ENCODE measurements at places on chromosomes 1 and 21.

- no peak for DNase-seq
Observed at GRCh38 chr21:32245971-32246370, 32.9 kb downstream of the MIS18A start.

- DNase-seq = no peak
Observed at GRCh38 chr1:22228505-22228911, 85.6 kb upstream of the WNT4 start.

GRCh38 chr1:111958075-111958474 is 31.4 kb downstream of the KCND3 start:
- no peak for DNase-seq

DNA sequence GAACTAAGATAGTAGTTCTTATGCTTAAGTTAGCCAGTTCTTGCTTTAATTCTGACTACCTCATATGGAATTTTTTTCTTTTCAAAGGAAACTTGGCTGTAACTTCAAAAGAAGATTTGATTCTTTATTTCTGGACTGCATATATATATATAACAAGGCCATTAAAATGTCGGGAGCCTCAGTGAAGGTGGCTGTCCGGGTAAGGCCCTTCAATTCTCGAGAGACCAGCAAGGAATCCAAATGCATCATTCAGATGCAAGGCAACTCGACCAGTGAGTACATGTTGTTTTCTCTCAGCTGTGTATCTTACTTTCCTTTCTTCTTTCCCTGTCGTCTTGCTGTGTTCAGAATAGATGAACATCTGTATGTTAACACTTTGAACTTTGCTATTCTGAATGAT is 21.8 kb downstream of the KIF1B start:
- DNase-seq = no peak

DNA sequence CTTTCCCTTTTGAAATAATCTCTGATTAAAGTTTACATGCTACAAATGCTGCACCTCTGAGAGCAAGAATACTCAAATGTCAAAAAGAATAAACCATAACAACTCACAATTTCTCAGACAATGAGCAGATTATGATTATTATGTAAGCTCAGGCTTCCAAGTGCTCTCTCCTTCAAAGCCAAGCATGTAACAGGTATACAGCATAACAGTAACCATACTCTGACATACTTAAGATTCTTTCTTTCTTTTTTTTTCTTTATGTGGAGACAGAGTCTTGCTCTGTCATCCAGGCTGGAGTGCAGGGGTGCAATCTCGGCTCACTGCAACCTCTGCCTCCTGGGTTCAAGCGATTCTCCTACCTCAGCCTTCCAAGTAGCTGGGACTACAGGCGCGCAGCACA is 155.4 kb downstream of the EIF4G3 start:
- DNase-seq = no peak

DNA sequence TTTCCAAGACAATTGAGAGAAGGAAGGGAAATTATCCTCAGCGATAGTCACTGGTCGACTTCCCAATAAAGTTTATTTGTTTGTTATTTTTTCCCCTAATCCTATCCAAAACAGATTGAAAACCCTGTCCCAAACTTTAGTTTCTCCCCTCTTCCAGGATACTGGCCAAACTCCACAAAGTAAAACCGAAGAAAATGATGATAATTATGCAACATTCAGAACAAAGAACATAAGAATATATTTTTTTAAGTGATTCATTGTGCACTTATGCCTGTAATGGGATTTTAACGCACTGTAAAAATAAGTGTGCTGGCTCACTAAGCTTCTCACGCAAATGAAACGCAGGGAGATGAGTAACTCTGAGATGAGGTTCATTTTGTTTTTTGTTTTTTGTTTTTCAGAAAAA is 6.0 kb downstream of the GLIS1 start:
- DNase-seq = no peak

DNA sequence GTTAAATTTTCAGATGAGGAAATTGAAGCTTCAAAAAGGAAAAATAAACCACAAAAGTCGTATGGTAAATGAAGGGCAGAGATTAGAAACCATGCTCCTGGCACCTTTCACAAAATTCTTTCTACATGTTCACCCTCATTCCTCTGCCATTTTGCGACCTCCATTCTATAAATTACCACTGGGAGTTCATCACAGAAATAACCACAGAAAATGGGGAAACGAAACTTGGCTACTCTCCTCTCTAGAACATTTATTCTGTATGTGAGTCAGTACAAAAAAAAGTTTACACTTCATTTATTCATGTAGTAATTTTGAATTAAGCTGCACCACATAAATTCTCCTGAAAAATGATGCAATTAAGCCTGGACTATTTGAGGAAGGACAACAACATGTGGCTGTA is 320.9 kb upstream of the C1orf87 start:
- no peak for DNase-seq

DNA sequence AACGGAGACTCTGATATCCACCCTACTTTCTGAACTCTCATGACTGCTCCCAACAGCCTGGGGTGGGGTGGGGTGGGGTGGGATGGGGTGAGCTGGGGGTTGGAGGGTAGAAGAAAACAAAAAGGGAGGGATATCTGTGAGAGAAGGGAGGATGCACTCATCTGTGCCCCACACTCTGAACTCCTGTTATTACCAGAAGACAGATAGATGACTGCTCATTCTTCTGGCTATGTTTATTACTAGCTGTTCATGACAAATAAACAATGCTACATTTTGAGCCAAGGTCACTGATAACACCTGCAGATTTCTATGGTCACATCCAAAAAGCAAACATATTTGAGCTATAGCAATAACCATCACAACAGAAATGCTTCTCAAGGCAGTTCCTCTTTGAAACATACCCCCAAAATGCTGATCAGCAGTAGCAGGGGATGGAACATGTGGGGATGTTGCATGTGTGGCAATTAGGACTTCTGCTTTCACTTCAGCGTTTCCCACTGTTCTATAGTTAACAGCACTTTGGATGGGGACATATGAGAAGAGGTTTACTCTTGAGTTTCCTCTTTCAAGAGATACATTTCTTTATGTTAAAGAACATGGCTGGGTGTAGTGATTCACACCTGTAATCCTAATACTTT is 43.3 kb downstream of the GPR3 start:
- DNase-seq = no peak

DNA sequence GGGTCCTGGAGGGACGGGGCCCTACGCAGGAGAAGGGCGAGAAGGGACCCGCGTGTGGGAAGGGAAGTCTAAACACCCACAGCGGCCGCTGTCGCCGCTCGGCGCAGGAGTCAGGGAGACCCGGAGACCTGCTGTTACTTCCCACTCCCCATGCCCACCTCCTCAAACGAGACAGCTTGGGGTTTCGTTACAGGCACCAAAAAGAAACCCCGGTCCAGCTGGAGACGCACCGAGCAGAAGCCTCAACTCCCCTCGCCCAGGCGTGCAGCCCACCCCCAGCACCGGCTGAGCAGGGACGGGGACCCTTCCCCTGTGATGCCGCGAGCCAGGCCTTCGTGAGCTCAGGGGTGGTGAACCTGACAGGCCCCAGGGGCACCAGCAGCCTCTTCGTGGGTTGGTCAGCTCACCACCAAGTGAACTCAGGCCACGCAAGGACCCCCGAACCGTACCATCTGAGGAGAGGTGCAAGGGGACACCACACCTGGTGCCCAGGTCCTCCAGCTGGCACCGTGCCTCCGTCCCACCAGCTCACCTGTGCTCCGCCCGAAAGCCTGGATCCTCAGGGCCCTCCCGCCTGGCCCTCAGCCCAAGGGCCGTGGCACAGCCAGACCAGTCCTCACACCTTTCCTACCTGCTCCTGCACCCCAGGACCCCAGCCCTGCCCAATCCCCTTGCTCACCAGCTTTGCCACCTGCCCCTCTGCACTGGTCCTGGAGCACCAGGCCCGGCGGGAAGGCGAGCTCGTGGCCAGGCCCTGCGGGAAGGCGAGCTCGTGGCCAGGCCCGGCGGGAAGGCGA is 5.0 kb downstream of the SDF4 start:
- no peak for DNase-seq

GRCh38 chr21:42286416-42286815 is 28.8 kb downstream of the TFF3 start:
- DNase-seq = no peak

DNA sequence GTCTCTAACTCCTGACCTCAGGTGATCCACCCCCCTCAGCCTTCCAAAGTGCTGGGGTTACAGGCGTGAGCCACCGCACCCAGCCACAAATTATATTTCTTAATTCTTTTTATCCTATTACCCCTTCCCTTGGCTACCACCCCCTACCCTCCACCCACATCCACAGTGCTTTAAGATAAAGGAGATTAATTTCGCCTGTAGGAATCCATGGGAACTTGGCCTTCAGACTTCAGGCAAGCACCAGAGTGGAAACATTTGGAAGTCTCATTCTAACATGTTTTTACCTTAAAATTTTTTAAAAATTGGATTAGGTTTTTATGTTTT is 10.4 kb downstream of the CNST start:
- DNase-seq = no peak

DNA sequence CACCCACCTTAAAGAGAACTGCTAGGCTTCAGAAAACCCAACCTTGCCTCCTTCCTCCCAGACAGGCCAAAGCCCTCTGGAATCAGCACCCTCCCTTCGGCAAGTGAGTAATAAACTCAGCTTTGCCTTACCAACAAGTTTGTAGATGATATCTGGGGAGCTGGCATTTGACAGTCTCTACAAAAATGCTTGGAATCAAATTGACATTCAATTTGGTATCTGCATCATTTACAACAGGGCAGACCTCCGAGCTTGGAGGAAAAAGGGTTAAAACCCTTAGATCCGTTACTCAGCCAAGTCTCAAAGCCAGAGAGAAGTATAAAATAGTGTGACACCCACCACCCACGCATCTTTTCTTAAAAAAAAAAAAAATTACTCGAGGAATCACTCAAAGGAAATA is 149.3 kb upstream of the EDN2 start:
- DNase-seq = no peak

DNA sequence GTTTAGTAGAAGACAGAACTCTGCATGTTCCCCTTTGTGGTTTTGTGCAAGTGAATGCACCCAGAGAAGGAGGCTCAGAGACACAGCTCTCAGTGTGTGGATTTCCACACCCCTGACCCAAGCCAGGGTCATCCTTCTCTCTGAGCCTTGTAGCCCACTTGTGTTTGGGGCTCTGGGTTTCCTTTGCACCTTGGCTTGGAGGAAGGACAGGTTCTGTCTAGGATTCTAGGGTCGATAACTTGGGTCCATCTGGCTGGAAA is 27.2 kb downstream of the MYOG start:
- no peak for DNase-seq

DNA sequence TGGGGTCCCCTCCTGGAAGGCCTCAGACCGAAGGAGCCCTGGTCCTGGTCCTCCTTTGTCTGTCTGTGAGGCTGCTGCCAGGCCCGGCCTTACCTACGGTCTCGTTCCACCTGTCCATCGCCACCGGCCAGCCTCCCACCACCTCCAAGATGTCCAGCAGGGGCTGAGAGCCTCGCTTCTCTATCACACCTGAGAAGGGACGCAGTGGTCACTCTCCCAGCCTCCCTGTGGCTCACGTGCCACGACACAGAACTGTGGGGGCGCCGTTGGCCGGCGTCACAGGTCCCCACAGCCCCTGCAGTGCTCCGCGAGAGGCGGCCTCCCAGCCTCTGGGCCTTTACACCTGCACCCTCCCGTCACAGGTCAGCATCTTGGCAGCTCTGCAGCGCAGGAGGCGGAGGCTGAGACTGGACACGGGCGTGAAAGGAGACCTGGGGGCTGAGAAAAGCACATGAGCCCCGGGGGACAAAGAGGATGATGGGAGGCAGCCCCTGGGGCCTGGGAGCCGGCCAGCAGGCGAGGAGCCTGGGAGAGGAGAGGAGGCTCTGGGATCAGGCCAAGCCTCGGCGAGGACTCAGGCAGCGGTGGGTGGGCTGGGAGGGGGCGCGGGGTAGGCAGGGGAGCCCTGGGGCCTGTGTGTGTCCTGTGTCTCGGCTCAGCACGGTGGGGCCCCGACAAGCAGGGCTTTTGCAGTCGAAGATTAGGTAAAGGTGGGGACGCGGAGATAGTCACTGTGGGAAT is 20.5 kb downstream of the PRXL2B start:
- no peak for DNase-seq

GRCh38 chr1:36922593-36923426 is 111.5 kb downstream of the GRIK3 start:
- no peak for DNase-seq

DNA sequence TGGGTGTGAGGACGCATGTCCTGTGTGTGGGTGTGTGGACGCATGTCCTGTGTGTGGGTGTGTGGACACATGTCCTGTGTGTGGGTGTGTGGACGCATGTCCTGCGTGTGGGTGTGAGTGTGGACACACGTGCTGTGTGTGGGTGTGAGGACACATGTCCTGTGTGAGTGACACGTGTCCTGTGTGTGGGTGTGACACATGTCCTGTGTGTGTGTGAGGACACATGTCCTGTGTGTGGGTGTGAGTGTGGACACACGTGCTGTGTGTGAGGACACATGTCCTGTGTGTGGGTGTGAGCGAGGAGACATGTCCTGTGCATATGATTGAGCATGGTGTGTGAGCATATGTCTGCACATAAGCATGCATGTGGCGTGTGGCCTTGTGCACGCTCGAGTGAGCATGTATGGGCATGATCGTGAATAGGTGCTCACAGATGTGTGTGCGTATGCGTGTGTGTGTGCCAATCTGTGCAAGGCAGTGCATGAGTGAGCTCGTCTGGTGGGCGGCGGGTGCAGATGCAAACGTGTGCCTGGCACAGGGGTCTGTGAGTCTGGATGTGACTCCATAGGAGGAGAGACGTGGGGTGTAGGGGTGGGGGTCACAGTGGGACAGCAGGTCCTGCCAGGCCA is 25.3 kb downstream of the MEGF6 start:
- DNase-seq = no peak

GRCh38 chr1:195218428-195219212 is 1389.6 kb downstream of the KCNT2 start:
- no peak for DNase-seq

- no peak for DNase-seq
Observed at GRCh38 chr1:58502519-58502918, 44.0 kb downstream of the OMA1 start.

DNA sequence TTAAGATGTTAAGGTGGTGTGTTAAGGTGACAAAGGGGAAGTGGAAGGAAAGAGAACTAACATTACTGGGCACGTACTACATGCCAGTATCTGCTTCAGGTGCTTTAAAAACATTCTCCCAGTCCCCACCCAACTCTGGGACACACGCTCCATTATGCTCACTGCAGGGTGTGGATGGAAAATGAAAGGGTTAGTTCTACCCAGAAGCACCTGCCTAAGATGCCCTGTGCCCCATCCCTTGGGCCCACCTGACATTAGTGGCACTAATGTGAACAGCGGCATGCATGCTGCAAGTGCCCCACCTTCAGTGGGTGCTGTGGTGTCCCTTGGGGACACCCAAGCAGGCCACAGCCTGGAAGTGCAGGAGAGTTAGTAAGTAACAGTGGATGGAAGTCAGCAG is 82.9 kb upstream of the CXADR start:
- no peak for DNase-seq

- DNase-seq = no peak
Observed at GRCh38 chr21:44818640-44819011, 764 bp upstream of the SUMO3 start.
